ENCODE measurements at places on chromosomes 7 and 10.

DNA sequence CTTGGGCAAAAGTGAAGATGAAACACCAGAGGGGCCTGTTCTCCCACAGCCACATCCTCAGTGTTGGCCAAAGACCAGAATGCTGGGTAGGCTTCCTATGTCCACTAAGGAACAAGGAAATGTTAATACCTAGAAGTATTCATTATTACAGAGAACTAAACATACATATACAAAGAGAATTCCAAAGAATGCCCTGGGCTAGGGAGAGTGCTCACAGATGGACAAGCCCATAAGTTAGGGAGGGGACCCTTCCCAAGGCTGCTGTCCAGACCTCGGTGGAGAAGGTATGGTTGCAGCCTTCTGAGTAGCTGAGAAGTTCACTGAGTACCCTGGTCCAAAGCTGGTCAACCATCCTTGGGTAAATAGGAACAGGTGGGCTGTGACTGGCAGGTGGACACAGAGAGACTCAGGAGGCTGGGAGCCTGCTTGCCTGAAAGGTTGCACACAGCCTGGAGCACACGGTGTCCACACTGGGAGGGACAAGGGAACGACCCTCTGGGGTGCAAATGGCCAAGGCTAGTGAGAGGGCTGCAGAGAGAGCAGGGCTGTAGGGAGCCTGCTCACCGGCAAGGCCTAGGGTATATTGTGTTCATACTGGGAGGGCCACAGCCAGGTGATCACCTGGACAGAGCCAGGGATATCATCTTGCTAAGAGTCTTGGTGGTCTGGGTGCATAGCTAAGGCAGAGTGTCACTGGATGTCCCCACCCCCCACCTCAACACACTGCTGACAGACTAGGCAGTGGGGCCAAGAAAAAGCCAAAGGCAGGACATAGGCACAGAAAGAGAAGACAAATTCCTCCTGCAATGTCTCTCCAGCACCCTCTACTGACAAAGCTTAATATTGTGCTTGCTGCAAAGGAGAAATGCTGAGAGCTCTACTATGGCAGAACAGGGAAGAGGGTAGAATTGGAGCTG, 40.3 kb downstream of the CPVL start:
- peak; percentile 37 for DNase-seq

- no peak for DNase-seq
Observed at GRCh38 chr7:2245883-2246675, 4.1 kb downstream of the NUDT1 start.

DNA sequence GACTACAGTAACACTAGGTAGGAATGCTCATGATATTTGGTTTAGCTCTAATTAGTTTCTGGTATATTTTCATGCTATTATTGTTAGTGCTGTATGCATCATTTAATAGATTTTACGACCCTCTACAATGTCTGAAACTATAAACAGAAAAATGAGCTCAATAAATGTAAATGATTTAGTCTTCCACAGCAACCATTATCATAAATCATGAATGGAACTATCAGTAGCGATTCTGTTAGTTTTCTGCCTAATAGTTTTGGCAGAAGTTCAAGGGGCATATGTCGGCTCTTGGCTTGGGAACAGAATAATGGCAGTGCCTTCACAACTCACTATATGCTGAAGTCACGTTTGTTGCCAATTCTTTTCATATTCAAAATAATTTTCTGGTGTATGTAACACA, 494.8 kb downstream of the PARD3 start:
- no peak for DNase-seq

- DNase-seq = peak; percentile 50
Observed at GRCh38 chr10:6579904-6580278, at the start of gene PRKCQ. Gene PRKCQ (minus strand): TSS chr10:6580276. CDS start chr10:6515135, 65,141 bp downstream.

DNA sequence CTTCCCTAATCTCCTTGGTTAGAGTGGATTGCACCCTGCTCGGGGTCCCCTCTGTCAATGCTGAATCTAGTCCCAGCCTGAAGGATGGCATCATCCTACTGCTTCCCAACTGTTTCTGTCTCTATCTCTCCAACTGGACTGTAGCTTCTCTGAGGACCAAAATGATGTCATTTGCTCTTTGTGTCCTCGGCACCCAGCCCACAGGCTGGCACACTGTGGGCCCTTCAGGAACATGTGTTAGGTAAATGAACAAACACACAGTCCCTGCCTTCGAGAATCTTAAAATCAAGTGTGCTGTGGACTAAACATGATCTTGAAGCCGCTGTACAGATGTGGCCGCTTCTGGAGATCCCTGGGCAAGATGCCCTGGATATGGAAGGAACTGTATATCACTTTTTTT, 5.0 kb upstream of the CDH23 start:
- DNase-seq = no peak

GRCh38 chr7:116899308-116899707, 36.9 kb downstream of the CAPZA2 start:
- DNase-seq = no peak

- no peak for DNase-seq
Observed at GRCh38 chr7:126150278-126150958, 1102.3 kb downstream of the GRM8 start.

- DNase-seq = no peak
Observed at GRCh38 chr7:132390705-132391104, 185.6 kb downstream of the PLXNA4 start.

DNA sequence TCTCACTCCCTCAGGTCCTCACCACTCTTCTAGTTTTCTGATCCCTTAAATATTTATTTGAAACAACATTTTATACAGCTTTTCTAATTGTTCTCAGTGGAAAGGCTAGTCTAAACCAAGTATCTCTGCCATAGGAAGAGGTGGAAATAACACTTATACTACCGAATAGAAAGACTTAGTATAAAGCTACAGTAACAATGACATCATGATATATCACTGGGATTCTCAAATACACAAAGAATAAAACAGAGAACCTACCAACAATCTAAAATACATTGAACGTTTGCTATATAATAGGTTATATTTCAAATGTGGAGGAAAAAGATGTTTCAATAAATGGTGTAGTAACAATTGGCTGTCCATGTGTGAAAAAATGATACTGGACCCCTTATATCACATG, 142.9 kb downstream of the KMT2C start:
- no peak for DNase-seq

DNA sequence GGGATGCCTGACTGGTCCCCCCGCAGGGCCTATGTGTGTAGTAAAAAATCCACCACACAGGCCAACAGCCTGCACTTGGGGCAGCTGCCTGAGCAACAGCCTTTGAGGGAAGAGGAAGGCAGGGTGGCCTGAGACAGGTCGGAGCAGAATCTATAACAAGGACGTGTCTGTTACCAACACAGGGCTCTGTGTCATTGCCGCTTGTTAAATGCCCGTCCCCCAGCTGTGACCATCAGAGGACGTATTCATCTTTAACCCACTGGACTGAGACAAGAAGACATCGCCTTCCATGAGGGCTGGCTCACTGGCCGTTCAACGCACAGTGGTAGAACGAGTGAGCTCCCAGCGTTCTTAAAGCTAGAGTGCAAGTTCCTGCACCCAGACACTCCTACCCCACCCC, 7.8 kb downstream of the PDIA4 start:
- no peak for DNase-seq

DNA sequence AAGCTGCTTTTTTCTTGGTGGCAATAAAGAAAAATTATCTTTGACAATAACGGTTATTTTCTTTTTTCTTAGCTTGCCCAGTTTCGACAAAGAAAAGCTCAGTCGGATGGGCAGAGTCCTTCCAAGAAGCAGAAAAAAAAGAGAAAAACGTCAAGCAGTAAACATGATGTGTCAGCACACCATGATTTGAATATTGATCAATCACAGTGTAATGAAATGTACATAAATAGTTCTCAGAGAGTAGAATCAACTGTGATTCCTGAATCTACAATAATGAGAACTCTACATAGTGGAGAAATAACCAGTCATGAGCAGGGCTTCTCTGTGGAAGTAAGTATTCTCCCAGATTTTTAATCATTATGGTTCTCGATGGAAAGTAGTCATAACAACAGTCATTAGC, 33.0 kb downstream of the AKAP9 start:
- no peak for DNase-seq

DNA sequence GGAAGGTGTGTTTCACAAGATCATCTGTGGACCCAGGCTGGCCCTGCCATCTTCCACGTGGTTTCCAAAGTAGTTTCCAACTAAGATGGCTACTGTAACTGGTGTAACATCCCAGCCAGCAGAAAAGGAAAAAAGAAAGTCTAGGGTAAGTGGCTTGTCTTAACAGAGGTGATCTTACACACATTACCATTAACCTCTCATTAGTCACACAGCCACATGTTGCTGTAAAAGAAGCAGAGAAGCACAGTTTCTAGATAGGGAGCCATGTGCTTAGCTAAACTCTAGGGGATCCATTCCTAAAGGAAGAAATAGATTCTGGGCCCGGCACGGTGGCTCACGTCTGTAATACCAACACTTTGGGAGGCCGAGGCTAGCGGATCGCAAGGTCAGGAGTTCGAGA, 54.3 kb downstream of the ZNF438 start:
- DNase-seq = no peak

DNA sequence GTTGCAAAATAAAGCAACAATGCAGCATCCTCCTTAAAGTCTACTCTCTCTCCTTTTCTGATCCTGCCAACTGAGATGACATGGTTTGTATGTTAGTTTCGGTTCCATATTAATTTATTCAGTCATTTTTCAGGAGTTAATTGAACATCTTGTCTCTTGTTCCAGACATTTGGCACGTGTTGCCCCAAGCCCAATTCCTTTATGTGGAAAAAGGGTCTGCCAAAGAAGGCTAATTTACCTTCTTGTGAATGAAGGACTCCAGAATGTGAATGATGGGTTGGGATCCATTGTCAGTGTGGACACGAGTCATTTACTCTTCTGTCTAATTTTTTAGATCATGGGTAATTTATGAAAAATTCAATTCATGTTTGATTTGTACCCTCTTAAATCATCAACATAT, 350.9 kb upstream of the LRGUK start:
- no peak for DNase-seq

DNA sequence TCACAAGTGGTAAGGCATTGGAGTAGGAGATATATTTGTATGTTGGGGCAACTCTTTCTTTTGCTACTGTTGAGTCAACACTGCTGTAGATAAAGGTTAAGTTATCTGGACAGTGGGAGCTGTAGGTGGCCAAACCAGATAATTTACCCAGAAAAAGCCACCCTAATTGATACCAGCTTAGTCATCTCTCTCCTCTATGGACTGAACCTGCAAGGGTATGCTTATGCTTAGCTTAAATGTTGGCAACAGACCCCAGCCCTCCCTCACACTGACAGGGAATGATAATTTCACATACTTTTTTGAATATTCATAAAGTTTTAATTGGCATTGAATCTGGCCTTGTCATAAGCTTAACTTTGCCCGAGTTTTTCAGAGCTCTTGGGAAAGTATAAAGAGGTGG, 66.3 kb downstream of the CREB5 start:
- no peak for DNase-seq

DNA sequence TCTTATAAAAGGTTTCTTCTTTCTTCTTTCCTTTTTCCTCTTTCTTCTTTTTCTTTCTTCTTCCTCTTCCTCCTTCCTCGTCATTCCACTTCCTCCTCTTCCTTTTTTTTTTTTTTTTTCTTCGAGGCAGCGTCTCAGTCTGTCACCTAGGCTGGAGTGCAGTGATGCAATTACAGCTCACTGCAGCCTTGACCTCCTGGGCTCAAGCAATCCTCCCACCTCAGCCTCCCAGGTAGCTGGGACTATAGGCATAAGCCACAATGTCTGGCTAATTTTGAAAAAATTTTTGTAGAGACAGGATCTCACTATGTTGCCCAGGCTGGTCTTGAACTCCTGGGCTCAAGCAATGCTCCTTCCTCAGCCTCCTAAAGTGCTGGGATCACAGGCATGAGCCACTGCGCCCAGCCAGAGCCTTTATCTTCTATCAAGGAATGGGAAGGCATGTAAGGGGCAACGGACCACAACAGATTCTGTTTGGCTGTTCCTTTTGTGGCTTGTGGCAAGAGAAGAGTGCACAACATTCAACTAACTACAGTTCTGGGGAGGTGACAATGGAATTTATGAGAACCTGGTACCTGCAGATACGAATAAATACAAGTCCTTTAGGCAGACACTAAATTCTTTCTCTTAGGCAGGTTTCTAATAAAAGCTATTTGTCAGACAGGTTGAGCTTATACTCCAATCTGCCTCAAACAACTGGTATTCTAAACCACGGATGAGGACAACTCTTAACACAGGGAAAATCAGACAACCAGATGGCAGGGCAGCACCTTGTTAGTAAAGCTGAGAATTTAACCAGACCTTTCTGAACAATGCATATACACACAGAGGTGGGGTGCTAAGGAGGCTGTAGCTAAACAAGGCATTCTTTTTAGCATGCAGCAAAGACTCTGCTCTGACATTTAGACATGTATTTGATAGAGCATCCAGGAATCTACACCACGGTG, 100.3 kb downstream of the DOCK4 start:
- DNase-seq = no peak

GRCh38 chr10:117432866-117433265, 57.6 kb upstream of the PDZD8 start:
- no peak for DNase-seq

GRCh38 chr7:112104120-112104519, 102.1 kb downstream of the DOCK4 start:
- DNase-seq = no peak

DNA sequence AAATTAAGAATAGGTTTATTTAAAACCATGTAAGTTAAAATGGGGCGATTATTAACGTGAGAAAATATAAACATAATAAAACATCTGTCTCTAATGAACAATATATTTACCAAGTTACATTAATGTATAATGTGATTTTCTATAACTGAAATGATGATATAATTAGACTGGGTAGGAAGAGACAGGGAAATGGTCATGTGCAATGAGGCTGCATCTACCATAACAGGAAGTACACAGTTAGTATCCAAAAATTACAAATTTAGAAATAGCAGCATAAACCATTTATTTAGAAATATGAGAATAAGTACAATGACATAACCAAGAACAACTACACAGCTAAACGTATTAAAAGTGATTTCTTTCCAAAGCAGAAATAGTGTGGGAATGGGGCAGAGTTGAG, 25.8 kb upstream of the BET1 start:
- DNase-seq = no peak

GRCh38 chr7:24192053-24192452, 91.9 kb upstream of the NPY start:
- DNase-seq = no peak

- DNase-seq = no peak
Observed at GRCh38 chr10:48389272-48389671, 82.8 kb downstream of the MAPK8 start.

- DNase-seq = no peak
Observed at GRCh38 chr10:76155961-76156360, 724.5 kb downstream of the LRMDA start.

GRCh38 chr10:16686054-16686902, 130.9 kb downstream of the RSU1 start:
- peak; percentile 10 for DNase-seq

- no peak for DNase-seq
Observed at GRCh38 chr7:50274361-50274760, 30.2 kb upstream of the IKZF1 start.
